Stimulated activated CD8-positive, alpha-beta memory T cell treated with anti-CD3 and anti-CD28 coated beads, Interleukin-12 subunit alpha, Interleukin-12 subunit beta, amount 100 ng/mL, for 1 hour (primary cell): ENCODE measurements at places on chromosomes 3 and 15.

GRCh38 chr3:127208483-127209100 is 15.7 kb downstream of the PRR23E start:
- DNase-seq: no peak

DNA sequence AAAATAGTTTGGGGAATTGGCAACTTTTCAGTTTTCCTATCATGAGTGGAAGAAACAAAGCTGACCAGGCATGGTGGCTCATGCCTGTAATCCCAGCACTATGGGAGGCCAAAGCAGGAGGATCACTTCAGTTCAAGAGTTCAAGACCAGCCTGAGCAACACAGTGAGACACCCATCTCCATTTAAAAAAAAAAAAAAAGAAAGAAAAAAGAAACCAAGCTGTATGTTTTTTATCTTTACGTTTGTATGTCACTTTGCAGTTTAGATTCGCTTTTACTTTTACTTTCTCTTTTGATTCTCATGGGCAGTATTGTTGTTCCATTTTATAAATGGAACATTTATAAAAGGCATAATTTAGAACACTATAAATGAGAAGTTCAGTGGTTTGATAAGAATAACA is 31.2 kb upstream of the TNIK start:
- no peak for DNase-seq

GRCh38 chr3:3080309-3080708 is 29.9 kb downstream of the IL5RA start:
- DNase-seq: no peak

DNA sequence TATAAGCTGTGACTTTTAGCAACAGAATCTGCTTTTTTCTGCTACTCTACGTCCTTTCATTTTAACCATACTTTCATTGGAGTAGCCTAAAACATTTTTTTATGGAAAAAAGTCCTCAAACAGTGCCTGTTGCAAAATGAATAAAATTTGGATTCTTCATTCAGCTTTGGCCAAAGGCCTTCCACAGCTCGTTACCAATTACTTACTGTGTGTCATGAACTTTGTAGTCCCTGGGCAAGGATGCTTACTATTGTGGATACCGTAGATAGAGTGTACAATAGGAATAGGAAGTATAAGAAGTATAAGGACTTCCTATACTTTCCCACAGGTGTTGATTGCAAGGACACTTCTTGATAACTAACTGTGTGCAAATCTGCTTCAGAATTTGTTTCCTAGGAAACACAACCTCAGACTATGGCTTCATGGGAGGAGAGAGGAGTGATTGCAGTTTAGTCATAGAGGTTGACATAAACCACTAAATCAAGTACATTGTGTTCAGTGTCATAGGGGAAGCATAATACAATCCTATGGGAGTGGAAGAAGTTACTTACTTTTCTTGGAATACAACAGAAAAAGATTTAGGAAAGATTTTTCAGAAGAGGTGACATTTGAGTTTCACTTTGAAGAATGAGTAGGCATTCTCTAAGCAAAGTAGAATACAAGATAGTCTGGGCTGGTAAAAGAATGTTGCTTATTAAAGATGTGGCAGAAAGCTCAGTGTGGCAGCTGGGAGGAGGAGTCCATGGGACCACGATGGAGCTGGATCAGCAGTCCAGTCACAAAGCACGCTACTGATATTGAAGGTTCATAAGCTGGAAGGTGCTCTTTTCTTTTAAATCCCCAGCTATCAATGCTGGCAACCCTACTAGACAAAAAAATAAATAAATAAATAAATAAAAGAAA is 309.7 kb upstream of the TPRG1 start:
- no peak for DNase-seq

GRCh38 chr3:49512781-49513355 is 41.4 kb upstream of the BSN start:
- DNase-seq: no peak

- DNase-seq: no peak
Measured at GRCh38 chr3:38142959-38143358, 4.5 kb downstream of the MYD88 start.

DNA sequence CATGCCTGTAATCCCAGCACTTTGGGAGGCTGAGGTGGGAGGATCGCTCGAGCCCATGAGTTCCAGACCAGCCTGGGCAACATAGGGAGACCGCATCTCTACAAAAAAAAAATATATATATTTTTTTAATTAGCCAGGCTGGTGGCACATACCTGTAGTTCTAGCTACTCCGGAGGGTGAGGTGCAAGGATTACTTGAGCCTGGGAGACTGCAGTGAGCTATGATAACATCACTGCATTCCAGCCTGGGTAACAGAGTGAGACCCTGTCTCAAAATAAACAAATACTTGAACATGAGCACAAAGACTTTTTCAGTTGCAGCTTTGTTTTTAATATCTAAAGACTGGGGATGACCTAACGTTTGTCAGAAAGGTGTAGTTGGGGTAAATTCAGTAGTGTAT is 31.3 kb upstream of the GATM start:
- no peak for DNase-seq

DNA sequence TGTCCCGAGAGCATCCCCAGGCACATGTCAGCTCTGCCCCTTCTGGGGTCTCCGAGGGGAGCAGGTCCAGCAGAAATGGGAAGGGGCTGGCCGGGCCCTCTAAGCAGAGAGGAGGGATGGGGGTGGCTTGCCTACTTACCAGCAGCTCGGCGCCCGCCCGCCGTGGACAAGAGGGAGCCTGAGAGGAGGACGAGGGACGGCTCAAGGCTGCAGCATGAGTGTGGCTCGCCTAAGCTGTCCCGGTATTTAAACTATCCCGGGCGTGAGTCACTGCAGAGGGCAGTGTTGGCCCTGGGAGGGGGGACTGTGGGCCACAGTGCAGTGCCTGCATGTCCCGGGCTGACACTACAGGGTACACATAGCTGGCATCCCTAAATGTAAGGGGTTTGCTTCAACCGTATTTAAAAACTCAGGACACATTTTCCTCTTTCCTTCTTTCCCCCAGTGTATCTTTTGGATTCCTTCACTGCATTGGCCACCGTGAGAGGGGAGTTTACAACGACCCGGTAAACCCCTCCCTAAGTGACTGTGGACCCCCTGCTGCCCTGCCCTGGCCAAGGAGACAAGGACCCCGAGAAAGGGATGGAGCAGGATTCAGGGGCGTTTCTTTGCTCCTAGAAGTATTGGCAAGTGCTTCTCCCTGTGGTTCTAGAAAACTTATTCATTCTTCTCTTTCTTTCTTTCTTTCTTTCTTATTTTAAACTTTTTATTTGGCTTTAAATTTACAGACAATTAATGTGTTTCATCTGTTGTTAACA is at the start of gene LRRC15:
Gene LRRC15, minus strand, starts transcription at position 222 of the 758 bp plus-strand sequence. CDS start 8,700 bp downstream, outside the sequence.
- no peak for DNase-seq

DNA sequence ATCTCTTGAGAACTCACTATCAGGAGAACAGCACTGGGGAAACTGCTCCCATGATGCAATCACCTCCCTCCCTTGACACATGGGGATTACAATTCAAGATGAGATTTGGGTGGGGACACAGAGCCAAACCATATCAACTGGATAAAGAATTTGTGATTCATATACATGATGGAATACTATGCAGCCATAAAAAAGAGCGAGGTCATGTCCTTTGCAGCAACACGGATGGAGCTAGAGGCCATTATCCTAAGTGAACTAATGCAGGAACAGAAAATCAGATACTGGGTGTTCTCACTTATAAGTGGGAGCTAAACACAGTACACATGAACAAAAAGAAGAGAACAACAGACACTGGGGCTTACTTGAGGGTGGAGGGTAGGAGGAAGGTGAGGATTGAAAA is 17.0 kb downstream of the SPG11 start:
- DNase-seq: no peak

DNA sequence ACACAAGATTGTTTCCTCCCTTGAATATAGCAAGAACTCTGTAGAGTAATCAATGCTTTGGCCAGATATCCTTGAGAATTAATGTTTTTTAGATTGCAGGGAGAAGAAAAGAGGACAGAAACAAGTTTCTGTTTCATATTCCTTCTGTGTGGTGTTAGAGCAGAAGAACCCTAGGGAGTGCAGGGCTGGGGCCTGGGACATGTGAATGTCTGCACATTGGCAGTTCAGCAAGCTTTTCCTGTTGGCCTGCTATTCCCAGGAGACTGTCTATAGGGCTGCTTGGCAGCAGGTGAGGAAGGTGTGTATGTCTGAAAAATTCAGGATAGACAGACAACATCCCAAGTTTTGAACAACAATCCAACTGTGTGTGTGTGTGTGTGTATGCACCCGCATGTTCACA is 13.6 kb upstream of the CNBP start:
- no peak for DNase-seq

- DNase-seq: no peak
Measured at GRCh38 chr3:151120409-151120808, 34.9 kb downstream of the MED12L start.

DNA sequence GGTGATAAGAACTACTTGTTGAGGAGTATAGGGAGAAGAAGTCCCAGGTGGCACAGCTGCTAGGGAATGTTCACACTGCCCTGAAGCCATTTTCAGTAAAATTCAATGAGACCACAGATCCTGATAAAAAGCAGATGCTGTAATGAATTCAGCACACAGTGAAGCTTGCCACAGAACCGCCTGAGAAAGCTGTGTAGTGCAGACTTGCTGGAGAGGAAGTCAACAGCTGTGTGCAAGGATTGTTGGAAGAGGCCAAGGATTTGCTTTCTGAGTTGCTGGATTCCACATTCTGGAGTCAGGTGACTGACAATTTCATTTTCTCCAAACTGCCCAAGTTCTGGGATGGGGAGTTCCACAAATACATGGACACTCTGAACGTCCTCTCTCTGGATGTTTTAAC is 70.9 kb downstream of the ANP32A start:
- DNase-seq: no peak

DNA sequence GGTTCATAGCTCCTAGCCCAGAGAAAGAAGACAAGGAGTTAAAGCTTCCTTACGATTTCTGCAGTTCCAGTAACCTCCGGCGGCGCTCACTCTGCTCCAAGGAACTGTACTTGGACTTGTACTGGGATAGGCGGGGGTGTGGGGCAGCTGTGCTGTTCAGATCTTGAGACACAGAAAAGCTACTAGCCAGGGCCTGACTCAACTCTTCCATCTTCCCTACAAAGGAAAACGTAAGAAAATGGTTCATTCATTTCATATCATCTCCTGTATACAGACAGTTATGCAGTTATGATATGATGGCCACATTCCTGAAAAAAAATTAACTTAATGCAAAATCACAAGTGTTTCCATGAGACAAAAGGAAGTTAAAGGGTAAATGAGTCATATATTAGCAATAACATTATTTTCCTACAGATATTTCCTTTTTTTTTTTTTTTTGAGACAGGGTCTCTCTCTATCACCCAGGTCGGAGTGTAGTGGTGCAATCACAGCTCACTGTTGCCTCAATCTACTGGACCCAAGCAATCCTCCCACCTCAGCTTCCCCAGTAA is 4.6 kb downstream of the SNUPN start:
- no peak for DNase-seq

DNA sequence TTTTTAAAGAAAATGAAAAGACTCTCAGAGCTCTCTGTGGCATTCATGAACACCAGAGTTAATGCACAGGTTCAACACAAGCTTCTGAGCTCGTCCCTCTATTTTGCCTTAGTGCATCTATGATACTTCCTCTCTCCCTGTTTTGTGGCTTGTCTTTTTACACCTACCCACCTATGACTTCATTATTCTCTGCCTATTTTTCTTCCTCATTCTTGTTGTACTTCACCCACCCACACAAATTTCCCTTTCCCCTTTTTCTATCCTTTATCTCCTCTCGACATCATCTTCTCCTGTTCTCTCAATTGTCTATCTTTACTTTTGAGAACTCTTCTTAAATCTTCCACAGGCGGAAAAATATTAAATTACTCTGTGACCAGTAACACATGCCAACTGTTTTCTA is 48.6 kb downstream of the OR5H15 start:
- DNase-seq: no peak

GRCh38 chr3:11601446-11602238 is 42.1 kb downstream of the VGLL4 start:
- no peak for DNase-seq

DNA sequence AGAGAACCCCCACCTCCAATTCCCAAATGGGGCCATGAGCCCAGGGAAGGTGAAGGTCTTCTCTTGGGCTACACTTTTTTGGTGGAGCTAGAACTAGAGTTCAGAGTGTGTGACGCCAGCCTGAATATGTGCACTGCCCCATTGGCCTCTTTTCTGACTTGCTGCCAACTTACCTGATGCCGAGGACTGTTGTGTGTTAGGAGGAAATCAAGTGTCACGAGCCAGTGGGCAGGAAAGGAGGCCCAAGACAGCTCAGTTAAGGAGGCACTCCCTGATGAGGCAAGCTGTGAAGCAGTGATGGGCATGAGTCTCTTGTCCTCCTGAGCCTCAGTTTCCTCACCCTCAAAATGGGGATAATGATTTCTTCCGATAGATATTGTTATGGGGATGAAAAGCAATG is 107.8 kb downstream of the ANP32A start:
- DNase-seq: no peak

- DNase-seq: no peak
Measured at GRCh38 chr3:10845839-10846656, 30.0 kb downstream of the SLC6A11 start.

DNA sequence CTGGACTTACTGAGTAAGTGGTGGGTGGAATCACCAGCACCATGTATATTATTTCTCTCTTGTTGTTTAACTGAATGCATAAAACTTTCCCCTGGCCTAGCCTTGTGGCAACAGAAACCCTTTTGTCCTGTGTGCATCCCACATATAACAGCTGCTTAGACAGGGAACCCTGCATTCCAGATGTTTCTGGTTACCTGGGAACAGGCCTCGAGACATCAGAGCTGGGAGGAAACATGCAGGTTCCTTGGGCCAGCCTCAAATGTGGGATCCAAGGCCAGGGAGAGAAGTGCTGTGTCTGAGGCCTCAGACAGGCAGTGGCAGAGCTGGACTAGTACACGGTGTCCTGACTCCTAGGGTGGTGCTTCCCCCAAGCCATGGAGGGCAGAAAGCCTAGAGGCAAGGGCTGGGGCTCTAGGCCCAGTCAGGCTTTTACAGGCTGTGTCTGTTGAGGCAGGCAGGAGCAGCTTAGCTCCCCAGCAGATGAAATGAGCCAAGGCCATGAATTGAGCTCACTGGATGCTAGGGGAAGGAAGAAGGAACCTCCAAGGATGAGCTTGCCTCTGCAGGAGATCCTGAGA is 57.7 kb downstream of the ITGA11 start:
- DNase-seq: no peak

DNA sequence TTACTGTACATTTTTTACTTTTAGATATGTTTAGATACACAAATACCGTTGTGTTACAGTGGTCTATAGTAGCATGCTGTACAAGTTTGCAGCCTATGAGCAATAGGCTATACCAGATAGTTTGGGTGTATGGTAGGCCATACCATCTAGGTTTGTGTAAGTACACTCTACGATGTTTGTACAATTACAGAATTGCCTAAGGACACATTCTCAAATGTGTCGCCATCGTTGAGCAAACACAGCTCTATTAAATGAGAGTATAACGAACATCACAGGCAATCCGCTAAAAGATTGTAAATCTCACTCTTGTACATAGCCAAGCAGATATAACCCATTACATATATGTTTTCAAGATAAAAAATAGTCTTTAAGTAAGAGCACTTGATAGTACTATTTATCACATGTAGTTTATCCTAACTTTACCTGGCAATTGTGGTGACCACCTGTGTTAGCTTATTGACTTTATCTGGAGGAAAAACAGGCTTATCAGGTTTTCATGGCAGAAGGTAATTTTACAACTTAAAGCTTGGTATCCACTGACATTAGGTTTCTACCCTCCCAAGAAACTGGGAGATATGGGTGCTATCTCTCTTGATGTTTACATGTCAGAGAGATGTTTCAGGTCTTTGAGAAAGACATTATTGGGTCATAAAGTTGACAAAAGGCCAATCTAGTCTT is 898.7 kb downstream of the NSUN3 start:
- no peak for DNase-seq

GRCh38 chr3:51671734-51672475 is 853 bp downstream of the TEX264 start:
- DNase-seq: no peak

GRCh38 chr15:96340598-96341512 is 10.4 kb downstream of the NR2F2 start:
- DNase-seq: no peak
